Stimulated activated CD8-positive, alpha-beta memory T cell treated with anti-CD3 and anti-CD28 coated beads, Interleukin-4, amount 100 ng/mL, for 1 hour (primary cell): ENCODE measurements at places on chromosomes 6 and 20.

- DNase-seq: no peak
Observed at GRCh38 chr20:10447028-10447427, 11.9 kb downstream of the SLX4IP start.

GRCh38 chr6:148969603-148970061 lies 222.8 kb downstream of the UST start:
- DNase-seq: no peak

GRCh38 chr20:36957875-36958667 lies 6.6 kb upstream of the SAMHD1 start:
- DNase-seq: no peak

DNA sequence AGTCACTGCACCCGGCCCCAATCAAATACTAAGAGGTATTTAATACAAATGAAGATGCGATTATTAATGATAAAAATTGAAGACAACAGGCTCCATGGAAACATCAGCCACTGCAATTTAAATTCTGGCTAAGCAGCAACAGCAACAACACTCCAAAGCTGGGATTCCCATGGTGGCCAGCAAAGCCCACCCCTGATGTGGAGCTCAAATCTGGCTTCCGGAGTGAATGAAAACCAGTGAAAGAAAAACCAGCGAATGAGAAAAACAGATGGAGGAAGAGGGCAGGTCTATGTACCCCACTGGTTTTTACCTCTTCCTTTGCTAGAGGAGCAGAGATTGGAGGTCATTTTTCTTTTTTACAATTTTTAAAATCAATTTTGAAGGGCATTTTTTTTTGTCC lies 135.9 kb upstream of the PDE10A start:
- DNase-seq: no peak

- DNase-seq: no peak
Observed at GRCh38 chr6:19705606-19706005, 131.6 kb upstream of the ID4 start.

DNA sequence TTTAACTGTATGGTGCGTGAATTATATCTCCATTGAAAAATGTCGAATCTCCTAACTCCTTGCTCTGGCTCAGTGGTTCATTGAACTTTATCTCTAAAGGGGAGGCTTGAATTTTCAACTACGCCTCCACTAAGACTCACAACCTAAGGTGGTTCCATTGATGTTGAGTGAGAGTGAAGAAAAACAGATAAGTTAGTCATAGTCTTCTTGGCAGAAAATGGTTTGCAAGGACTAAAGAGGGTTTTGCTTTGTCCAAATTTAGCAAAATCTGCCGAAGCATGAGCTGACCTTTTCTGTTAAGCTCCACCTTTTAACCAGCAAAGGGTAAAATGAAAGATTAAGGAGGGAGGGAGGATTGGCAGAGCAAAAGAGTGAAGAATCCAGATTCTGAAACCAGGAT lies 290.2 kb upstream of the SPTLC3 start:
- no peak for DNase-seq

DNA sequence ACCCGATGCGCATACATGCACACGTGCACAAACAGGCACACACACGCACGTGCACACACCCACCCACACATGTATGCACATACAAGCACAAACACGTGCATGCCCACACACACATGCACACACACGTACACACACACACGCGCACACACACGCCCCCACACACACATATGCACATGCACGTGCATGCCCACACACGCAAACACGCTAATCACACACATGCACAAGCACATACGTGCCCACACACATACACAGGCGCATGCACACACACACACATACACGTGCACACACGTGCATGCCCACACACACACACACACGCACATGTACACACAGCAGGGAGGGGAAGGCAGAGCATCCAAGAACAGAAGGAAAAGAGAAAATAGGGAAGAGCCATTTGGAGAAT lies 26.8 kb upstream of the CHRNA4 start:
- no peak for DNase-seq

DNA sequence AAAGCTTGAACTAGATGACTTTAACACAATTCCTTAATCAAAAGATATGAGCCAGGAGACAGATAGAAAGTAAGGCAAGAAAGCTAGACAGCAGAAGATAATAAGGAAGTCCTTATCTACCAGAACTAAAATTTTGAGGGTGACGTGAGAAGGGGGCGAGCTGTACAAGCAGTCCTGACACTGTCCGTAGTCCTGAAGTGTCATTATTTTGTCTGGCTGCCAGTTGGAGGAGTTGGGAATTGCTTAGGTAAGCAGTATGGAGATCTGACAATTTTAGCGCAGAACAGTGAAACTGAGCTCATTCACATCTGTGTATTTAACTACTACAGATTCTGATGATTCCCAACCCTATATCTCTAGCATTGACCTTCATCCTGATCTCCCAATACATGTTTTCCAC lies 25.8 kb upstream of the CEP85L start:
- DNase-seq: no peak

DNA sequence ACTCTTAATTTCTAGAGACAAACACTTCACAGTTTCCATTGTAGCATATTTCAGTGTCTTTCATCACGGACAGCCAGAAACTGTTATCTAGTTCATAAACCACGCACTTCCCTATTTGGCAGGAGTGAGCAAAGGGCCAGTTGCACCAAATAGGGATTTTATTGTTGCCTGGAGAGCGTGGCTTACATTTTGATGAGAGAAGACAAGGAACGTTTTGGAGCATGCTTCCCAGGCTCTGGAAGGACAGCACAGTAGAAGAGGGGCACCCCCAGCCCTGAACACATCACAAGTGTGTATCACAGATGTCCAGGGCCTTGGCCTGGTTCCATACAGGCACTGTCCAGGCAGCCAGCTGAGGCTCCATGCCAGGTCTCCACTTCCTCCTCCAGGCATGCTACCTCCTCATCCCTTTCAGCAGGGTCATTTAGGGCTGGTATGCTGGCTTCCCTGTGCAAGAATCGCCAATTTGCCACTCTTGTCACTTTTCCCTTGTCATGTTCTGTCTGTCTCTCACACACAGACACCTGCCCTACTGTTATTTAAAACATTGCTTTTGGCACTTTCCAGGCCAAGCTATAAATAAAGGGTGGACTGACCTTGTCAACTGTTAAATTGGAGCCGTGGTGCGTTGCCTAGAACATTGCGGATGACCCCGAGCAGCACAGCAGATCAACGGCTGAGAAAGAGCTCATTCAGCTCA lies 235.0 kb upstream of the GMDS start:
- no peak for DNase-seq

GRCh38 chr6:70163795-70164194 lies 139.1 kb downstream of the COL9A1 start:
- DNase-seq: no peak

GRCh38 chr6:25127076-25127837 lies 151.9 kb upstream of the CARMIL1 start:
- no peak for DNase-seq

DNA sequence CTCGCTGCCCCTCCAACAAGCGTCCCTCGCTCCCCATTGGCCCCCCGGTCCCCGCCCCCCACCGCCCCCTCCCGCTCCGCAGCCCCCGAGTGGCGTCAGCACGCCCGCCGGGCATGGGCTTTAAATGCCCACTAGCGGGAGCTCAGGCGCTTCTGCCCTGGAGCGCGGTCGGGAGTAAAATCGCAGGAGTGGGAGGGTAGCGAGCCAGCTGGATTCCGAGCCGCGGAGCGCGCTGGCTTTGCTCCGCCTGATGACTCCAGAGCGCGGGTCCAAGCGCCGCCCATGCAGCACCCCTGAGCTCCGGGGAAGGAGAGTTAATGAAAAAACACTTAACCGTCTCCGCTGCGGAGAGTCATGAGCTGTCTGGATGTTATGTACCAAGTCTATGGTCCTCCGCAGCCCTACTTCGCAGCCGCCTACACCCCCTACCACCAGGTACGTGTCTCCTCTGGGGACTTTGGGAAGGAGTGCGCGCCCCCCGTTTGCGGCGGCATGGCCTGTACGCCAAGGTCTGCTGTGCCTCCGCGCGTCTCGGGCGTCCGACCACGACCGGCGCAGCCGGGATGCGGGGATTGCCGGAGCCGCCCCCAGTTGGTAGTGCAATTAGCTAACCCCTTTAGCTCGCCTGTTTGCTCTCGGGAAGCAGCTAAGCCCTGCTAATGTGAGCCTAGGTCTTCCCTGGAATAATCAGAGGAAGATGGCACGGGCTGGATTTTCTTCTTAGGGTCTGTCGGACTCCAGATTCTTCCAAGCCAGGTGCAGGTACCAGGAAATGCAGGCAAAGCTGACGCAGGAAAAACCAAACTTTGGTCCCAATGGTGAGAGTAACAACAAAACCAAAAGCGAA lies at the start of gene VGLL2:
TSS of gene VGLL2 (plus strand) at position 149 of the 847 bp plus-strand sequence. CDS start at position 355, 206 bp downstream.
- no peak for DNase-seq

- no peak for DNase-seq
Observed at GRCh38 chr6:42555477-42556457, 8.1 kb upstream of the UBR2 start.

- DNase-seq: no peak
Observed at GRCh38 chr20:44209686-44210405, 725 bp downstream of the OSER1 start.

DNA sequence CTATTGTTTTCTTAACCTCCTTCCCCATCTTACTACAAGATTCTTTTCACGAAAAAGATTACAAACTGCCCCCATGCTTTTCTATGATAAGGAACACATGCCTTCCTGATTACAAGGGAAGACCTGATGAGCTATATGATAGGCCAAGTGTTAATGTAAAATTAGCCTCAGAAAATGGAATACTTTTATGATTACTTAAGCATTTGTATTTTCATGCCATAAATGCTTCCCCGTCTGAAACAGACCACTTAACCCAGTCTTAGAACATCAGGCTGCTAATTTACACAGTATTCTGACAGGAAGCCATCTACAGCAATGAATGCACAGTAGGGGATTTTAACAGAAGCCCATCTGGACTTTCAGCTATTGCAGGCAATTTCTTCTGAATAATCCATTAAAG lies 274.9 kb downstream of the HAO1 start:
- DNase-seq: no peak

DNA sequence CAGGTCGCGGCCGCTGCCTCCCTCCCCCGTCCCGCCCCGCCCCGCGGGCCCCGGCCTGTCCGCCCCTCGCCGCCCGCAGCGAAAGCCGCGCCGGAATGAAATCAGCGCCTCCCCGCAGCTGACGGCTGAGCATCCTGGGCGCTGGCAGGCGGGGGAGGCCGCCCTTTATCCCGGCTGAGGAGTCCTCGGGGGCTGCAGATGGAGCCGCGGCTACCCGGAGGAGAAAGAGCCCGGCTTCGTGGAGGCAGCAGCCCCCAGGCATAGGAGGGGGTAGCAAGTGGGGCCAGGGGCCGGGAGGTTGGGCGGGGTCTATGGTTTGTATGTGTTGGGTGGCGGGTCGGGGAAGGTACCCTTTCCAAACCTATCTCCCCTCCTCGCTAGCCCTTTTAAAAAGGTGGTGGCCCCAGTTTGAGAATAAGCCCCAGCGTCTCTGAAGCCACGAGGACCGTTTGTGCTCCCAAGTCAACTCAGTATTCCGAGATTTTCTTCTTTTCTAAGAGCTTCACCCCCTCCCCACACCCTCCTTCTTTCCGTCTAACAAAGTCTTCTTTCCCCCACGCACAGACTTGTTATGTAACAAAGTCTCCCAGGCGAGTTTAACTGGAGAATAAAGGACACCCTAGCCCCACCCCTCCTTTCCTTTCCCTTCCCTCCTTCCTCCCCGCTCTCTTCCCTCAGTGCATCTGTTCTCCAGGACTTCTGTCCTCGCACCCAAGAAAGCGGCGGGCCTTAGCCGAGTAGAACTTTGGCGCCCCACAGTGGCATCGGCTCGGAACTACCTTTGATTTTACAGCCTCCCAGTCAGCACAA lies 11.0 kb downstream of the POU3F2 start:
- no peak for DNase-seq

GRCh38 chr6:157974967-157975366 lies 6.7 kb upstream of the SYNJ2 start:
- no peak for DNase-seq

- no peak for DNase-seq
Observed at GRCh38 chr20:19824861-19825260, 66.8 kb downstream of the RIN2 start.

- DNase-seq: no peak
Observed at GRCh38 chr20:62428396-62429295, 1.3 kb upstream of the RBBP8NL start.

GRCh38 chr6:98875375-98875774 lies 41.0 kb downstream of the POU3F2 start:
- no peak for DNase-seq

DNA sequence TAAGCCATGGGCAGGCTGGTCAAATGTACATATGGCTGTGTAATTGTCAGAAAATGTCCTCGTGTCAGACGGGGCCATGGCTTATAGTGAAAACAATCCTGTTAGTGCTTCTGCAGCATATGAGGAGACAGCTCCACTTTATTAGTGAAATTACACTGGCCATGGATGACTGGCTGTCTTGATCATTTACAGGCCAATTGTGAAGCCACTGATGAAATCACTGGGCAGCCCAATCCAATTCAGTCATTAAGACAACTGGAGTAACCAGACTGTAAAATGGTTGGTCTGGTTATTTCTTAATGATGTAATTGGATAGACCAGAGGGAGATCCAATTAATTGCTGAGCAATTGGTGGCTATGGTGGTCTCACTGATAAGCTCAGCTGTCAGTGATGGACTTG lies 749.5 kb downstream of the KIF16B start:
- no peak for DNase-seq

DNA sequence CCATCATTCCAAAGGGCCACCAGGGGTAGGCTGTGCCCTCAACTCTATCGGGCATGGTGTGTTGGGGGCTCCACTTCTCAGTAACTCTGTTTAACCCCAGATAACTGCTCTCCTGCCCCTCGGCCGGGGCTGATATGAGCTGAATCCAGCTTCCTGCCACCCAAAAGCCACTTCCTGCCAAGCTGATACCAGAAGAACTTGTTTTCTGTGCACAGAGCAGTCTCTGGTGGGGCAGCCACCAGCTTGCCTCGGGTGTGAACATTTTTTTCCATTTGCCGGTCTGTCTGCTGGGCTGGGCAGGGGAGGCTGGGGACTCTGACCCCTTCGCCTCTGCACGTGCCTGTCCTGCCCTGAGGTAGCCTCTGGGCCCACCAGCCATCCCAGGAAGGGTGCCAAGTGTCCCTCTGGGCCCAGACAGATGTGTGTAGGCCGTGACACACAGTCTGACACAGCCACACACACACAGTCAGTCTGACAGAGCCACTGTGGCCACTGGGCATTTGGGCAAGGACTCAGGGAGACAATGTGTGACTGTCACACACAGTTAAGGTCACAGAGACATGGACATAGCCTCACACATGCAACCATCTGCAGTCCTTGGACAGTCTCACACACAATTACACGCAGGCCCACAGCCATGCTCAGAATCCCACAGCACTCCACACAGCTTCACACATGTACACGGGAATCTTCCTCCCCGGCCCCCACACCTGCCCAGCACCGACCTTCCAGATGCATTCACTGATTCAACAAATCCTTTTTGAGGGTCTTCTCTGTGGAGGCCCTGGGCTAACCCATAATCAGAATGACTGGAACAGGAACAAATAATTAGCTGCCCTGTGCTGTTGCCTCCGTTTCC lies 45.1 kb downstream of the NOL4L start:
- peak; percentile 38 for DNase-seq

GRCh38 chr20:40282541-40282940 lies 406.5 kb downstream of the MAFB start:
- DNase-seq: no peak

GRCh38 chr20:2680046-2680445 lies 12.5 kb upstream of the EBF4 start:
- DNase-seq: no peak
